Pulmonary artery endothelial cell (primary cell): ENCODE measurements at places on chromosomes 5 and 9. TPM values are rescaled to one million over a fixed set of nuclear protein-coding genes. Genes with fewer than 3 reads are reported as not detected.

DNA sequence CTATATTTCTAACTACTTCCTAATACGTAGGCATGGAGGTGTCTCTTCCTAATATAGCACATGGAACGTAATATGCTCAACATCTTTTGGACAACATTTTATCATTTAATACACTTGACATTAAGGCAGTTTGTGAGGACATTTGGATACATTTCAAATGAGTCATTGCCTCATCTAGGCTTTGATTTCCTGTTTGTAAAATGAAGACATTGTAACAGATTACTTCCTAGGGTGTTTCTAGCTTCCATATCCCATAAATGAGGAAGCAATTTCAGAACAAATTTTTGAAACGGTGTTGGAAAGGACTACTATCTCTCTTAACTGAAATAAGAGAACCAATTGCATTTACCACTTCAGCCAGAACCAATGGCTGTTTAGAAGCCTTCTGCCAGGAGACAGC is 38.7 kb downstream of the SLC28A3 start:
- DNase-seq, result no peak

GRCh38 chr5:122130152-122130551 is 806 bp downstream of the ZNF474 start:
- DNase-seq, result no peak

Gene SPINK4
- not detected in 2 replicates for total RNA-seq

Gene TNFSF8
- not detected in 2 replicates for total RNA-seq

Gene WASHC1
- total RNA-seq, result 5.3 and 7.2 TPM in 2 replicates

Gene NPR3
- 0.04 and 0.07 TPM in 2 replicates for total RNA-seq

Gene DIPK1B
- 152 and 177 TPM in 2 replicates for total RNA-seq

- no peak for DNase-seq
Observed at GRCh38 chr5:171506951-171507350, 87.5 kb downstream of the FGF18 start.

DNA sequence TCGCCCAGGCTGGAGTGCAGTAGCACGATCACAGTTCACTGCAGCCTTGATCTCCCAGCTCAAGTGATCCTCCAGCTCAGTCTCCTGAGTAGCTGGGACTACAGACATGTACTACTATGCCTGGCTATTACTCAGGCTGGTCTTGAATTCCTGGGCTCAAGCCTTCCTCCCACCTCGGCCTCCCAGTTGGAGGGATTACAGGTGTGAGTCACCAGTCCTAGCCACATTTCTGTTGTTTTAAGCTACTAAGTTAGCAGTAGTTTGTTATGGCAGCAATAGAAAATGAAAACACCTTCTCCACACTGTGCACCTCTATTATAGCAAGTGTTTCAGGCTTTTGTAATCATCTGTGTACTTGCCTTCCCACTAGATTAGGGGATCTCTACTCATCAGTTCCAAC is 588.9 kb upstream of the TLE4 start:
- no peak for DNase-seq

GRCh38 chr5:128408622-128409021 is 129.4 kb downstream of the FBN2 start:
- no peak for DNase-seq

Gene TYRP1
- total RNA-seq, result 0.26 and 0.28 TPM in 2 replicates

GRCh38 chr5:25618821-25619220 is 974.0 kb upstream of the CDH10 start:
- no peak for DNase-seq

DNA sequence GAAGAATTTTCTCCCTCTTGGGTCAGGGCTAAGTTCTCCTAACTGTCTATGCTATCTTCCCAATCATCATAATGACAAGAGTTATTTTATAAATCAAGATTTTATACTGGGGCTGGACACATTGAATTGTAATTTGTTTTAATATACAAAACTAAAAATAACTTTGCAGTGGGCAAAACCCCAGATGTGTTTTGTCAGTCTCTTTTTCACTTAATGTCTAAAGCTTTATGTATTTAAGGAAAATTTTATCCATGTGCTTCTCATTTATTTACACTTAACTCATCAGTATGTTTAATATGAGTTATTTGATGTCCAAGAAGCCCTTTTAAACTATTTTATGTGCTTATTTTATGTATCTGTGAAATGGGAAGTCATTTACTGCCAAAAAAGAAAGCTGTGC is 362.8 kb upstream of the ADAMTSL1 start:
- no peak for DNase-seq

- DNase-seq, result no peak
Observed at GRCh38 chr5:177103523-177104253, 17.0 kb downstream of the FGFR4 start.

DNA sequence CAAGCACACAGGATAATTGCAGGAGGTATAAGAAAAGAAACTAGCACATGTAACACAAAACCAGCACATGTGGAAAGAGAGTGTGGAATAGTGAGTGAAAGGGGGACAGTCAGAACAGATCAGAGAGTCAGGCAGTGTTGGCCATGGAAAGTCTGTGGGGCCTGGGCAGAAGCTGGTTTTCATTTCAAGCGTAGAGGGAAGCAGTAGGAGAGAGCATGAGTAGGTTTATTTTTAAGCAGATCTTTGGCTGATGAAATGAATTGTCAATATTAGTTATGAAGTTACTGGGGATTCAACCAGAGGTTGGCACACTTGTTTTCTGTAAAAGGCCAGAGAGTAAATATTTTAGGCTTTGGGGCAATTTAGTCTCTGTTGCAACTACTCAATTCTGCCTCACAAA is 283.1 kb downstream of the SMARCA2 start:
- DNase-seq, result no peak

DNA sequence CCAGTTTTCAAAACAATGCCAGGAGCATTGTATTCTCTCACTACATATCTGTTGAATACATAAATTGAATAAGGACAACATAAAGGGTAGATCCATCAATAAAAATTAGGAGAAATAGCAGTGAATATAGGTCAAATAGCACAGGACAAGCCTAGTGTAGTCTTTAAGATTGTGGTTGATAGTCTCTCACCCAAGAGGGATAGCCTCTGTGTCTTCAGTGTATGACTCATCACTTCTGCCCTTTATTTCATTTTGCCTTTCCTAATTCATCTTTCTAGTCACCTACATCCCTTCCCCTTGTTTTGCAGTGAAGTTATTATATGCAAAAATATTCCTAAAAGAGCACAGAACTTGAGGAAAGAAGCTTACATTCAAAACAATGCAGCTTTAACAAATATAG is 335.0 kb upstream of the TUSC1 start:
- no peak for DNase-seq

DNA sequence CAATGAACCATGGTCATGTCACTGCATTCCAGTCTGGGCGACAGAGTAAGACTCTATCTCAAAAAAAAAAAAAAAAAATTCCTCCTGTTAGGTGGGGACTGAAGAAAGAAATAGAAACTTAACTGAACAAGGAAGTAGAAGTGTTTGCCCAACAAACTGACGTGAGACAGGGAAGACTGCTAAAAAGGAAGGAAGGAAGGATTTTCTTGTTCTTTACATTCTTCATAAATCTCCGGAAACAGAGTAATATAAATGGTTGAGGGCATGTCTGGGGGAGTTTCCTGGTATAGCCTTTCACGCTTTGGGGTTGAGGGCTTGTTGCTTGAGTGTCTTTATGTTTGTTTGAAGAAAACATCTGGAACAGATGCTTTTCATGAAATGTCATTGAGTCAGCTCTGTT is 3.1 kb downstream of the TOR1B start:
- DNase-seq, result no peak

DNA sequence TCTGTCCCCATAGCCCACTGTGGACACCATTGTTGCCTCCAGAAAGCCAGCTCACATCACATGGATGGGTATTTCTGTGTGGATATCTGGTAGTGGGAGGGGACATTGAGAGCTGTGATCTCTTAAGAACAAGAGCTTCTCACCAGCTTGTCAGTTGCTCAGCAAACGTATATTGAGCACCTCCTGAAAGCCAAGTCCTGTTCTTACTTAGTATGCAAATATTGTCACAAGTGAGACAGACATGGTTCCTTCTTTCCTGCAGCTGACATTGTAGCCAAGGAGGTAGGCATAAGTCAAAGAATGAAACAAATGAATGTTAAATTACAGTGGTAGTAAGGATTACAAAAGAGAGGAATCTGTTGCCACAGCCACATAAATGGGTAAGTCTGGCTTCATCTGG is 3.8 kb downstream of the TCOF1 start:
- no peak for DNase-seq

DNA sequence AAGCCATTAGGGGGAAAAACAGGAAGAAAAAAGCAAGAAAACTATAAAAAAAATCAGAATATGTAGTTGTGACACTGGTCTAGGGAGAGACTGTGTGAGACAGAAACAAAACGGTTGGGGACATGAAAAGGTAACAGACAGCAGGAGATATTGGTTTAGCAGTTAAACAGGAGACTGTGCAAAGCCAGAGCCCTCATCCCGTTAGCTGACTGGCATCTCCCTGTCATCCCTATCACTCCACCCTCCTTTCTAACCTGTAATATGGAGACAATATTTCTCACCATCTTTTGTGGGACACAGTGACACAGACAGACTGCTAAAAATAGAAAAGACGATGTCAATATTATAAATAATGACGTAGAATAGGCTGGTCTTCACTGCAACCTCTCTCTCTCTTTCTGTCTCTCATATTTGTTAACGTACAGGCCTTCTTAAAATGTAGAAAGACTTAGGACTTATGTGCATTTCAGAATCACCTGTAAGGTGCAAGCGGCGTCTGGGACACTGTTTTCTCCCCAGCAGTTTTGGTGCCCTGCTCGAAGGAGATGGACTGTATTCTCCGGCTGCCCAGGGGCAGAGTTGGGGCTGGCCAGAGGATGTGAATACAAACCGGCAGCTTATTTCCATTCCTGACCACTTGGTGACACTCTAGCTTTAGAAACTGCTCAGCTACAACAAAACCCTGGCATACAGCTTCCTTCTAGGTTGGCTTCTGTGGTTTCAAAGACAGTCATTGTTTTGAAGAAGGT is 190.6 kb downstream of the MAT2B start:
- DNase-seq, result peak; percentile 74

Gene INSYN2B
- 8.8 and 21.4 TPM in 2 replicates for total RNA-seq

DNA sequence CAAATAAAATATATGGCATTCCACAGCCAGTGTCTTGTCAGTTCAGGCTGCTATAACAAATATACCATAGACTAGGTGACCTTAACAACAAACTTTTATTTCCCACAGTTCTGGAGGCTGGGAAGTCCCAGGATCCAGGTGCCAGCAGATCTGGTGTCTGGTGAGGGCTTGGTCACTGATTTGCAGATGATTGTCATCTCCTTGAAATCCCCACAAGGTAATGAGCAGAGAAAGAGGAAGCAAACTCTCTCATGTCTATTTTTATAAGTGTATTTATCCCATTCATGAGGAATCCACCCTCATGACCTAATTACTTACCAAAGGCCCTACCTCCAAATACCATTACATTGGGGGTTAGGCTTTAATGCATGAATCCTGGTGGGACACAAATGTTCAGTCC is 663.2 kb downstream of the TLR4 start:
- DNase-seq, result no peak

- no peak for DNase-seq
Observed at GRCh38 chr5:146055432-146055831, 49.9 kb downstream of the PLAC8L1 start.

Gene NUTM2F
- total RNA-seq, result not detected in 2 replicates

- DNase-seq, result peak; percentile 60
Observed at GRCh38 chr5:160269017-160269416, 39.7 kb downstream of the FABP6 start.

DNA sequence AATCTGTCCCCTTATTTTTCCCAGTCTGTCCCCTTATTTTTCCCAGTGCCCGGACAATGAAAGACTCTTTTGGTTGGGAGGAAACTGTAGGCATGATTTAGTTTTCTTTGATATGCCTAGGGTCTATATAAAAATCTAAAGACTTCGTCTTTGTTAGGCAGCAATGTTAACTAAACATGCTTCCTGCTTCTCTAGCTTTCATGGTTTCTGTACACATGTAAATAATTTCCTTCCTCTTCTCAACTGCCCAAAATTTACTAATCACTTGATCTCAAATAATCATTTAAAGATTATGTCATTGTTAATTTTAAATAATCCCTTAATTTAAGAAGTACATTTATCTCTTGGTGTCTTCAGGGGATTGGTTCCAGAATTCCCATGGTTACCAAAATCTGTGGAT is 47.8 kb upstream of the RAPGEF6 start:
- DNase-seq, result no peak

Gene PTTG1
- 88.6 and 175 TPM in 2 replicates for total RNA-seq

GRCh38 chr9:94927048-94927761 is 200.7 kb downstream of the AOPEP start:
- no peak for DNase-seq

DNA sequence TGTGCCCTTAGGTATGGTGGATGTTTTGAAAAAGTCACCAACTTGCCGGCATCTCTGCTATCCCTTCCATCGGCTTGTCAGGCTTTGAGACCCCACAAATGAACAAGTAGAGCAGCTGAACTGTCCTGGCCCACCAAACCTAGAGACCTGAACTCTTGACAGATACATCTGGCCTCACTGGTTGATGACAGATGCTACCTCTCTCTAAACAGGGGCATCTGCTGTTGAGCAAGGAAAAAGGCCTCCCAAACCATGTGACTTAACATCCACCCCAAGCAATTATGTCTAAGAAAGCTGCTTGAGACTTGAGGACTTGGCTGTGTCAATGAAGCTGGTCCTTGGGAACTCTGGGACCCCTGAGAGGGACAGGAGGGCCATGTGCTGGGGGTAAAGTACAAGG is 2.3 kb downstream of the CCNI2 start:
- no peak for DNase-seq

GRCh38 chr9:105144841-105145240 is 99.6 kb upstream of the SLC44A1 start:
- DNase-seq, result no peak

DNA sequence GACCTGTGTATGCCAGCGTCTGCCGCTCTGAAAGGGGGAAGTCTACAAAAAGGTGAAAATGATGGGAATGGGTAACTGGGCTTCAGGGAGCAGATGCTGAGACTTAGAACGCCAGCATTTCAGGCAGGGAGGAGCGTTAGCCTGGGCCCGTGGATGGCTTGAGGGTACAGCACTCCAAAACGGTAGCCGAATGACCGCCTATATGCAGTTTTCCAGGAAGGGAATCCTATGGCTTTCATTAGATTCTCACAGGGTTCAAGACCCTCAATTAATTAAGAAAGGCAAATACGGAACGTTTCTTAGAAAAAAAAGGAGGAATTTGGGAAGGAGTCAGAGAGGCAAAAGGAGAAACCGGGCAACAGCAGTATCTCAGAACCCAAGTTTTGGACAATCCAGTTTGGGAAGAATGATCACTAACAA is 639 bp downstream of the AMACR start:
- DNase-seq, result no peak

Gene PALM2AKAP2
- total RNA-seq, result under 0.01 and 0.46 TPM in 2 replicates

DNA sequence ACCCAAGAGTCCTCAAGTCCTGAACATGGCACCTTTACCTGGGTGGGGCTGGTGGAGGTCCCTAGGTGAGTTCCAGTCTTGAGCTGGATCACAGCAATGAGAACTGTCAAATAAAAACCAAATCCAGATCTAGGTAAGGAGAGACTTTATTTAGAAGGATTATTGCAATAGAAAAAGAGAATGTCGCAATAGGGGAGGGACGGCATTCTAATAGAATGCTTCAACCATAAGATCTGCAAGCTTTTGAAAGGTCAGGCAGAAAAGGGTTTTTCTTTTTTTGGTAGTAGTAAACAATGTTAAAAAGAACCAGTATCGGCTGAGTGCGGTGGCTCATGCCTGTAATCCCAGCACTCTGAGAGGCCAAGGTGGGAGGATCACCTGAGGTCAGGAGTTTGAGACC is 5.2 kb upstream of the GCNT1 start:
- DNase-seq, result no peak

- no peak for DNase-seq
Observed at GRCh38 chr5:10800852-10801251, 39.8 kb upstream of the DAP start.

Gene CBY3
- 0.26 TPM in 1 of 2 replicates, not detected in the other for total RNA-seq

- no peak for DNase-seq
Observed at GRCh38 chr5:34535944-34536623, 120.0 kb upstream of the RAI14 start.
